ENCODE measurements at places on chromosomes 2 and 18. TPM values are rescaled to one million over a fixed set of nuclear protein-coding genes. Genes with fewer than 3 reads are reported as not detected.

Gene MOB1A
- total RNA-seq = 120 TPM

Gene CHPF
- total RNA-seq = 45.3 TPM

Gene C1QL2
- not detected for total RNA-seq

DNA sequence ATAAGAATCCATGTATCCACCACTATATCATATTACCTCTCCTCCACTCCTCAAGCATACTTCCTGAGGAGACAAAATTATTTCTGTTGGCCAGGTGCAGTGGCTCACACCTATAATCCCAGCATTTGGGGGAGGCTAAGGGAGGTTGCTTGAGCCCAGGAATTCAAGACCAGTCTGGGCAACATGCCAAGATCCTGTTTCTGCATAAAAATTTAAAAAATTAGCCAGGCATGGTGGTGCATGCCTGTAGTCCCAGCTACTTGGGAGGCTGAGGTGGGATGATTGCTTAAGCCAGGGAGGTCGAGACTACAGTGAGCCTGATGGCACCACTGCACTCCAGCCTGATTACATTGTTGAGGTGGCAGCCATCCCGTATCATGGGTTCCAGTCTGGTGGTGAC lies 9.2 kb downstream of the INHA start:
- DNase-seq = no peak

DNA sequence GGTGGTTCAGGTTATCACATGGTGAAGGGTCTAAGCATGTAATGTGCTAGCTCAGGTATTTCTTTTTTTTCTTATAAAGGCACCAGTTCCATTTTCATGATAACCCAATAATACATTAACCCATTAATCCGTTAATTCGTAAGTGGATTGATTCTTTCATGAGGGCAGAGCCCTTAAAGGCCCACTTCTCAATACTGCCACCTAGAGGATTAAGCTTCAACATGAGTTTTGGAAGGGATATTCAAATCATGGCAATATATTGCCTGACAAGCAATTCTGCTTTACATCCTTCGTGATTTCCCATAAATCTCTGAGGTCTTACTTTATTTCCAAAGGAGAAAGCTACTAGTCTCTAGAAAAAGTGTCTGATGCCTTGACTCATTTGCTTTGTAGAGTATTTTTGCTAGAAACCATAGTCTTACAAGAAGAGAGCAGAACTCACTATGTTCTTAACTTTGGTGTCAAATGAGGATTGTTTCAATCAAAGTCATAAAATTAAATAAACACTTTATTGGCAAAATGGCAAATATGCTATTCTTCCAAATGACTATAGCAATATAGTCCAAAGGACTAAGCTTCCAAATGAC lies 271.3 kb downstream of the KCNS3 start:
- DNase-seq = no peak

- peak; percentile 82 for DNase-seq
Observed at GRCh38 chr2:17878281-17879136, at the start of gene KCNS3. TSS of gene KCNS3 (plus strand) at chr2:17878667. CDS start at chr2:17931009, 52,342 bp downstream.

GRCh38 chr2:158782136-158782535 lies 13.0 kb upstream of the DAPL1 start:
- DNase-seq = no peak

GRCh38 chr2:224378701-224379097 lies 23.2 kb downstream of the FAM124B start:
- DNase-seq = no peak

DNA sequence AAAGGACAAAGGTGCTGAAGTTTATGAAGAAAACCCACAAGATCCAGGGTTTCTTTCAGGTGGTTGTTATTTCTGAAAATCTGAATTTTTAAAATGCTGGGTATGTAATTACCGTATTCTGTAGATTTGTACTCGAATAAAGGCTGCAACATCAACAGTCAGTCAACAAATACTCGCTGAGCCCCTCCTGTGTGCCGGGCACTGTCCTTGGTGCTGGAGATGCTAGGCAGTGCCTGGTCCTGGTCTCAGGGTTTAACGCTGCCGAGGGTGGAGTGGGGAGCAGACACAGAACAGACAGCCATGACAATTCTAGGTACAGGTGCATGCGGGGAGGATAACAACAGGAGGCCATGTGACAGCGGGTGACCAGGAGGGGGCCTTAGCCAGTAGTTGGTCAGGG lies 27.2 kb upstream of the PDIA6 start:
- DNase-seq = no peak

- DNase-seq = no peak
Observed at GRCh38 chr2:63053081-63053888, 2.7 kb downstream of the OTX1 start.

- no peak for DNase-seq
Observed at GRCh38 chr2:202508686-202509085, 126.1 kb upstream of the FAM117B start.

- DNase-seq = no peak
Observed at GRCh38 chr2:64643838-64644457, 9.8 kb downstream of the SERTAD2 start.

GRCh38 chr2:42937171-42937875 lies 144.9 kb upstream of the HAAO start:
- no peak for DNase-seq

GRCh38 chr2:3730646-3731045 lies 27.3 kb downstream of the DCDC2C start:
- DNase-seq = no peak

GRCh38 chr2:96498021-96498431 lies 7.1 kb downstream of the NEURL3 start:
- no peak for DNase-seq
